ENCODE measurements at places on chromosomes 4 and X.

DNA sequence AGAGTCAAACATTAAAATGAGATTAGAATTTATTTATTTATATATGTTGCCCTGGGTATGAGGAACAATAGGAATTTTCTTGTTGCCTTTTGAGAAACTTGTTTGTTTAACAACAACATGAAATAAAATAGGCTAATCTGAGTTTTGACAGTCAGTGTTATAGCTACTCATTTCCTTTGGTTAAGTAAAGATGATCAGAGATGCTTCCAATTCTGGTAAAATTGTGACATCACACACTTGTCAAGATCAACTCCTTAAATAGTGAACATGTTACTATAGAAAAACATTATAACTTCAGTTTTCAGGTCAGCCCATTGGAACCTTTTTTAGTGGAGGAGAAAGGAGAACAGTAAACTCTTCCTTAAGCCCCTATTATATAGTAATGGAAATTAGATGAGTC is 136.1 kb downstream of the STIM2 start:
- DNase-seq: no peak

GRCh38 chrX:3711331-3711917 is 2.0 kb downstream of the PRKX start:
- DNase-seq: peak; percentile 3

DNA sequence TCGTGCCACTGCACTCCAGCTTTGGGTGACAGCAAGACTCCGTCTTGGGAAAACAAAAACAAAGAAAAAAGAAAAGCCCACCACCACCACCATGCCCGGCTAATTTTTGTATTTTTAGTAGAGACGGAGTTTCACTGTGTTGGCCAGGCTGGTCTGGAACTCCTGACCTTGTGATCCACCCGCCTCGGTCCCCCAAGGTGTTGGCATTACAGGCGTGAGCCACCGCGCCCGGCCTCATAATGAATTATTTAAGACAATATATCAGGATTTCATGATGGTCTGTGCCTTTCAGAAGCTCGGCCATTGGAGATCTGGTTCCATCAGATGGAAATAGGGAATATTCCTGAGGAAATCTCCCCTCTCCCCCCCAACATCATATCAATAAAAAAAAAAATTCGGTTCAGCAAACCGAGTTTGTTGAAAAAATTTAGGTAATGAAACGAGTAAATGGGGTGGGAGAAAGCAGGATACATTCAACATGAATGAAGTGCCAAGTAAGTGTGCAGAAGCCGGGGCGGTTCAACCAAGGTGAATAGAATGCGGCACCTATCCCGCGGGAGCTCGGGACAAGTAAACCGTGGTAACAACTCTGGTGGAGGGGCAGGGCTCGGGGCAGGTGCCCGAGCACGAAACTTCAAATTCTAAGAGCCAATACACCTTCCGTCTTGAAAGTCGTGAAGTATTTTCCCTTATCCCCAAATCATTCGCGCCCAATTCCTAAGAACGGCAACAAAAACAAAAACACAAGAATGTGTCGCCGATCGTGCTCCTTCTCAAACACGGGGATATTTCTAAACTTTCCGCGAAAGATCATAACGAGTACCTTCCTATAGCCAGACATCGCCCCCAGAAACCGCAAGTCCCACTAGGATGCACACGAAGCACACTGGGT is 773 bp upstream of the TXLNG start:
- DNase-seq: no peak

- no peak for DNase-seq
These were observed 264.9 kb upstream of the PRPS2 start for GRCh38 chrX:12526306-12526705.

DNA sequence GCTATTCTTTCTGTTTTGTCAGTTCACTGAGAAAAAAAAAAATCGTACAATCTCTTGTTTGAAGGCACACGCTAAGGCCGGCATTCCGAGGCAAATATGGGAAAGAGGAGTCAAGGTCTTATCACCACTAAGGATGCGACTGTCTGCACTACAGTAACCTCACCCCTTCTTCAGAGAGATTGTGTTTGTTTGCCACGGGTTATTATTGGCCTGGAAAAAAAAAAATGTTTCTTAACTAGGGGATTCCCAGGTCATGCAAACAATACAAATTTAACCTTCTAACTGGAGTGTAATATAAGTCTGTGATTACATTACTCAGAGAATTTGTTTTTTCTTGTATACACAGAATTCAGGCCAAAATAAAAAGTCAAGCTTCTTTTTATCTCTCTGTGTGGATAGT is 168.3 kb downstream of the TMA16 start:
- DNase-seq: no peak

DNA sequence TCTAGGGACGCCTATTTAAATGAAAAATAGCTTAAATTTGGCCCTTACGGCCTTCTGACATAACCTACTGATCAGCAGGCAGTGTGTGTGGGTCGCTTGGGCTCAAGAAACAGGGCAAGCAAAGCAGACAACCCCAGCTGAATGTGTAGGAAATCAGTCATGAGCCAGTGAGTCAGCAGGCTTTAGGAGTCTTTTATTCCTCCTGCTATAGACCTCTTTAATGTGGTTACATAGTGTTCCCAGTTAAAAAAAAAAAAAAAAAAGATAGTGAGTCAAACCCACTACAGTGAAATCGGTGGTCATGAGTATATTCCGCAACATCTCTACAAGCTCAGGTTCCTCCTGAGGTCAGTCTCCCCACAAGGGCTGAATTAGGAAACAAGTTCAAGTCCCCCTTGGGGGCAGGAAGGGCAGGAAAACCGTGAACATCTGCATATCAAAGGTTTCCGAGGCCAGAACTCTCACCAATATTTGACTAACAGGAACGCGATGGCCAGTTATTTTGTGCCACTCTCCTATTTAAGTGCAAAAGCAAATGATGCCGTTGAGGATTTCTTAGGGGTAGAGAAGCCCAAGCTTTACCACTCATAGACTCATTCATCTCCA is 32.7 kb downstream of the ACSL1 start:
- DNase-seq: no peak

- no peak for DNase-seq
These were observed 394.6 kb downstream of the SPOCK3 start for GRCh38 chr4:166839615-166840251.

DNA sequence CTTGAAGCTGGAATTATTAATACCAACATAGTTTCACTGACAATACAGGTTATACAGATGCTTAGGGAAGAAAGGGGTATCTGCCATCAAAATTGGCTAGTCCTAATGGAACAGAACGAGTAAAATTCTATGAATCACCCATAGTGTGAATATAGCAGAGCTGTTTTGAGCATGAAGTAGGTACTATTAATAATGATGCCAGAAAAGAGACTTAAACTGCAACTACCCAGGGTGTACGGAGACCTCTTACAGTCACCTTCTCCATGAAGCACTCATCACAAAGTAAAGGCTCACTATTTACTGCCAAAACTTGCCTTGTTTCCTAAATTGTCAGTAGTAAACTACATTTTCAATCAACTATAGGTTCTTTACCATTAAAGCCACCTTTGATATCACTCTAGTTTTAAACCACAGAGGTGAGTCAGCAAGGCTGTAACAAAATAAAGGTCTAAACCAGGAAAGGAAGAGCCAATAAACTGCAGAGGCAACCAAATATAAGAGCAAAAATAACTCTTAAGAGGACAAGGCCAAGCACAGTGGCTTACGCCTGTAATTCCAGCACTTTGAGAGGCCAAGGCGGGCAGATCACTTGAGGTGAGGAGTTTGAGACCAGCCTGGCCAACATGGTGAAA is 114.4 kb downstream of the FRYL start:
- DNase-seq: no peak

Measured in muscle of arm (tissue), 14 donors.